ENCODE measurements at places on chromosomes 4 and X.

- DNase-seq: no peak
Observed at GRCh38 chr4:179569549-179569948, 2127.3 kb upstream of the AGA start.

DNA sequence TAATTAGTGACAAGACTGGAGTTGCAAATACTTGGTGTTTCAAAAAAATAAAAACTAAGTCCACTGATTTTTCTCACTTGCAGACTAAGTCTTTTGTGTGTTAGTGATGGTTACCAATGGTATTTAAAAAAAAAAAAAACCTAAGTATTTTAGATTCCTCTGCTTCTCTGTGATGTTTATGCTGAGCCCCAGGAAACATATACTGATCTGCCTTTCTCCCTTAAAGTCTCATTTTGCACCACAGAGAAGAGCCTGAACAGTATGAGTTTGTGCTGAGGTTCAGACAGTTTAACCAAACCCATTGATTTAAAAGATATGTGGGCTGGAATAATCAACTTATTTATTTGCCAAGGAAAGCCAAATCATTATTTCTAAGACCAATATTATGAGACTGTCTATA lies 1305.0 kb downstream of the PCDH18 start:
- no peak for DNase-seq

- no peak for DNase-seq
Observed at GRCh38 chr4:114389070-114389685, 209.4 kb upstream of the UGT8 start.

GRCh38 chrX:154369449-154370299 lies 4.8 kb downstream of the FLNA start:
- no peak for DNase-seq

DNA sequence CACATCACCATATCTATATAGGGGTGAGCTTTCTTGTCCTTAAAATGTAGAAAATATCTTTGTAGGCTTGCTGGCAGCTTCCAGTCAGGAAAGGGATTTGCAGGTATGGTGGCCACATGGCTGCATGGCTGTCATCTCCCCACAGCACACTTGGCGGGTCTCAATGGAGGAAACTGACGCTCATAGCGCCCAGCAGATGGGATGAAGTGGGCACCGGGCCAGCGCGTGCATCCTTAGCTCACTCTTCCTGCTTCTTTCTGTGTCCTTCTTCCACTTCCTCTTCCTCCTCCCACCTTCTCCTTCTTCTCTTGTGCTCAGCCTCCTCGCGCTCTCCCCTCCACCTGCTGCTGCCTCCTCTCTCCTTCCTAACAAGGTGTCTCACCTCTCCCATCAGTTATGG lies 156.2 kb upstream of the PSAPL1 start:
- DNase-seq: no peak

DNA sequence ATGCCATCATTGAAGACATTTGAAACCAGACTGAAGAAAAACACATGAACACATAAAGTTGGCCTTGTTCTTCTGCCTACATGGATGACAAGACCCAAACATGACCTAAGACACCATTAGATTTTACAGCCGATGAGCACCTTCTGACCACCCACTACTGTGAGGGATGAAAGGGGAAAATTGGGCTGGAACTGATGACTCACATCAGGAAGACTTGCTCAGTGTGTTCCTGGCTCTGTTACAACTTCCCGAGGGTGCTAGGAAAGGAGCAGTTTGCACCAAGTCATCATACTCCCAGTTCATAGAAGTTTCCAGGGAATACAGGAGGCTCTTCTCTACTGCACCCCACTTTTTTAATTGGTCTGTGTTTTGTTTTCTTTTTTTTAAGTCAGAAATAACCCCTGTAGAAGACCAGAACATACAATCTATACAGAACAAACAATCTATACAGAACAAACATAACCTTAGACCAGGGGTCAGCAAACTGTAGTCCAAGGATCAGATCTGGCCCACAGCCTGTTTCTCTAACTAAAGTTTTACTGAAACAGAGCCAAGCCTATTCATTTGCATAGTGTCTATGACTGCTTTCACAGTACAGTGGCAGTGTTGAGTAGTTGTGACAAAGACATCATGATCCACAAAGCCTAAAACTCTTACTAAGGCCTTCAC lies 25.3 kb downstream of the BTC start:
- DNase-seq: no peak
